Progenitor cell of endocrine pancreas (in vitro differentiated cells): ENCODE measurements at places on chromosomes 7 and 10.
A peak's percentile ranks its signal among the peaks of the same experiment; 100 is the strongest.

- DNase-seq = no peak
Measured at GRCh38 chr7:118029826-118030422, 154.0 kb upstream of the LSM8 start.

GRCh38 chr7:79988653-79989052 lies 146.0 kb upstream of the GNAI1 start:
- no peak for DNase-seq

DNA sequence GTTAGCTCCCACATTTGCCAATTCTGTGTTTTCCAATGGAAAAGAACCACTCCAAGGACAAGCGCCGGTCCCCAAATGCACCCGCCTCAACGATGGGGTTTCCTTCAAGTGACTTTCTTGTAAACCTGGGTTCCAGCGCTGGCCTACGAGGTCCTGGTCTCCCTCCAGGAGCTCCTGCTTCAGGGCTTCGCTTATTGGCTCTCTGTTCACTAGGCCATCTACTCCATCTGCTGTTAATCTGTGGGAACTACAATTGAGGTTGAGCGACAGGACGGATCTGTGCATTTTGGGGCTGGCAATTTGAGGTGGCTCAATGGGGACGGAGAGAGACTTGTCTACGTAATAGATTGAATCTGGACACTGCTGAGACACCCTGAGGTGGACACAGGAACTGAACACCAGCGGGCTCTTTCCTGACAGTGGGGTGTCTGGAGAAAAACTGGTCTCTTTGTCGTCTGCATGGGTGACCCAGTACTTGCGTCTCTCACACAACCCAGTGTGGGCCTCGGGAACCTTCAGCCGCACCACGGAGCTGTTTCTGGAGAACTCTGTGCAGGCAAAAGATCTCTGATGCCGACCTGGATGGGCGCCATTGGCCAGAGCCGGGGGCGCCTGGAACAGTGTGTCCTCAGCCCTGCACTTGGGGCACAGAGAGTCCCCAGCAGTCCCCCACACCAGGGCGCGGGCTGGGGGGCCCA lies 115.9 kb upstream of the ADAM12 start:
- DNase-seq = peak; percentile 32

GRCh38 chr10:50604049-50604640 lies 19.6 kb downstream of the SGMS1 start:
- DNase-seq = no peak

- DNase-seq = no peak
Measured at GRCh38 chr10:78643513-78643912, 425.3 kb upstream of the ZMIZ1 start.

GRCh38 chr10:15842556-15843169 lies 17.6 kb downstream of the MINDY3 start:
- no peak for DNase-seq

DNA sequence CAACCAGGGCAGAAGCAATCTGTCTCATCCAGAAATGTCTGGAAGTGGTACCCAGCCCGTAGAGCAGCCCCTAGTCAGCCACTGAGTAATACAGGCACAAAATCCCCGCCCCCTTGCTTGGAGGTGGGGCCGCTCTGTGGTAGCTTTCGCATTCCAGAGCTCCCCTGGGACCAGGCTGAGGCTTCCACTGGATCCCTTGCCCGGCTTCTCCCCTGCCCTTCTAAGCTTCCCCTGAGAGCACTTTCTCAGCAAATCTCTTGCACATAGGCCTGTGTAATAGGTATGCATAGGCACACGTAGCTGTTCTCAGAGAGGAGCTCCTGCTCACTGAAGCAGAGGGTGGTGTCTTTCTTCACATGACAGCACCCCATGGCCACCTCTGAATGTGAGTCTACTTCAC lies 144.2 kb downstream of the BMS1 start:
- DNase-seq = no peak

DNA sequence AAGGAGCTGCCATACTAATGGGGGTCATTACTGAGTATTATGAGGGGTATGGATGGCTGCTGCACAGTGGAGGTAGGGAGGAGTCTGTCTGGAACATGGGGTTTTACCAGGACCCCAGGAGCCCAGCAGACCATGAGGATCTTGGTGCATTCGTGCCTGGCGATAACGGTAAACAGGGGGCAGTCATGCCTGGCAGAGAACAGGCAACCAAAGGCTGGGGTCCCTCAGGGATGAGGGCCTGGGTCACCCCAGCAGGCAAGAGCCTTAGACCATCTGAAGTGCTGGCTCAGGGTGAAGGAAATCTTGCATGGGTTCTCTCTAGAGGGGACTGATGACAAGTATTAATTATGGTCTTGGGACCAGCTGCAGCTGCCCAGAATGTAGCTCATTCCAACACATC lies 46.1 kb downstream of the MYL10 start:
- DNase-seq = no peak

GRCh38 chr7:131007439-131008330 lies 273.7 kb upstream of the KLF14 start:
- DNase-seq = no peak

DNA sequence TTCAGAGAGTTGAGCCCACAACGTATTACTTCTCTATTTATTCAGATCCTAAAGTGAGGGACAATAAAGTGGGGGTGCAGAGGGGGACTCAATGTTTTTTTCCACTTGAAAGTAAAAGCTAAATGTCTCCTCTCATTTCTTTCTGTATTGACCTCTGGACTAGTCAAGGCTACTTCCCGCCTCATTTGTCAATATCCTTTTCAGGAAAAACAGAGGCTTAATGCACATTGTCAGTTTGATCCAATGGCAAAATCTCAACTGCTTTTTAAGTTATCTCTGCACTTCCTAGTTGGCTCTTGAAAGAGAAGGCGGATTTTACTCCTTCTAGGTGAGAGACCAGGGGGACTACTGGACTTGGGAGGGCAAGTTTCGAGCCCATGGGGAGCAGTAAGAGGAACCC lies 56.4 kb downstream of the HIPK2 start:
- no peak for DNase-seq

DNA sequence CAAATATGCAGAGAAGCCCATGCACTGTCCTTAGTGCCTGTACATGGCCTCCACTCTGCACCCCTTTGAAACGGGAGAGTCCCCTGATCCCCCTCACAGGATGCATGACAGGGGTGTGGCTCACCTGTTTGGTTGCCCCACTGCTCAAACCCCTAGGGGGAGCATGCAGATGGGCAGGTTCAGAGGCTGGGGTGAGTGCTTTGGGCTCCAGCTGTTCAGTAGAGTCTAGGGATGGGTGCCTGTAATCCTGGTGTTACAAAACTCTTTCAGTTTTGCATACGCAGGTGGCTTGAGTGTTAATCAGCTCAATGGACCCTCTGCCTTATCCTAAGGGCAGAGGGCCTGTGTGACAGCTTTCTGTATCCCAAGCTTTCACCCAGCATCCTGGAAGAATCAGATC lies 7.8 kb upstream of the SFTPA1 start:
- no peak for DNase-seq

- no peak for DNase-seq
Measured at GRCh38 chr7:81062755-81063154, 143.9 kb upstream of the SEMA3C start.

DNA sequence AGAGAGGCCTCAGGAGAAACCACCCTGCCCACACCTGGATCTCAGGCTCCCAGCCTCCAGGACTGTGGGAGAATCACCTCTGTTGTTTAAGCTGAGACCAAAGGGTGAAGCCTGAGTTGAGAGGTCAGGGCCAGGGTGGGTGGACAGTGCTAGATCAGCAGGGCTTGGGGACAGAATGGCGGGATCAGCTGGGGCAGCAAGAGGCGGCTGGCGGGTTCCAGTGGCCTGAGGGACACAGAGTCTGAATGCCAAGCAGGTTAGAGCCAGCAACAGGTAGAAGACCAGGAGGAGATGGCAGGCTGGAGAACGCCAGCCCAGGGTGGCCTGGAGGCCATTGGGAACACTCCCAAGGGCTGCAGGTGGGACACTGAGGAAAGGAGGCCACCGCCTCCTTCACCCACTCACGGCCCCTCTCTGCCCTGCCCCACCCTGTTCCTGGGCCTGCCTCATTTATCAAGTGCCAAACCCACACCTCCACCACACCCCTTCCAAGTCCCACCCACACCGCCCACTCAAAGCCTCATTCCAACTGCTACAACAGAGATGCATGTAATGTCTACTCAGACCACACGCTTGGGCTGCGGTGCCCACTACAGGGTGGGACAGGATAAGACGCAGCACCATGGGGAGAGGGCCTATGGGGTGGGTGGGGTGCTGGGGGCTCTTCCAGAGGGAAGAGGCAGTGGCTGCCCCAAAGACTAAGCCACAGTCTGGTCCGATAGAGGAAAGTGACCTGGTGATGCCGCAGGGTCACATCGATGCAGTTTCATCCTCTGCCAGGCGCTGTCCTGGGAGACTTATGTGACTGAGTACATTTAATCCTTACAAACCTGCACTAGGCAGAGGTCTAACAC lies 173.9 kb downstream of the TNS3 start:
- no peak for DNase-seq

- no peak for DNase-seq
Measured at GRCh38 chr7:111955616-111956015, 250.6 kb downstream of the DOCK4 start.

DNA sequence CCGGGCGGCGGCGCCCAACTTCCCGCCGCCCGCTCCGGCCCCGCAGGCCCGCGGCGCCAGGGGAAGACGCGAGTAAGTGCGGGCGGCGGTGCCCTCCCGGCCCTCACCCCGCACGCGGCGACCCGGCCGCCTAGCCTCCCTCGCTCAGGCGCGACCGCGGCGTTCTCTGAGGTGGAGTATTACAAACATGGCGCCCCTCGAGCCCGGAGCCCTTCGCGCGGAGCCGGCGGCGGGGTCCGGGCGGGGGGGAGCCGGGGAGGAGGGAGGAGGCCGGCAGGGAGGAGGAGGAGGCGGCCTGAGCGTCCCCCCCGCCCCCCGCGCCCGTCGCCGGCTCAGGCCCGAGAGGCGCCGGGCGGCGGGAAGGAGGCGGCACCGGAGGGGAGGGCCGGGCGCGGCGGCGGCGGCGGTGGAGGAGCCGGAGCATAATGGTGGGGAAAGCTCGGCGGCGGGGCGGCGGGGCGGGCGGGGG lies at the start of gene ZMYND11:
TSS of gene ZMYND11 (plus strand) at position 324 of the 469 bp plus-strand sequence. CDS start 44,558 bp downstream, outside the sequence.
- peak; percentile 53 for DNase-seq

GRCh38 chr7:37205451-37205850 lies 243.2 kb downstream of the ELMO1 start:
- no peak for DNase-seq

DNA sequence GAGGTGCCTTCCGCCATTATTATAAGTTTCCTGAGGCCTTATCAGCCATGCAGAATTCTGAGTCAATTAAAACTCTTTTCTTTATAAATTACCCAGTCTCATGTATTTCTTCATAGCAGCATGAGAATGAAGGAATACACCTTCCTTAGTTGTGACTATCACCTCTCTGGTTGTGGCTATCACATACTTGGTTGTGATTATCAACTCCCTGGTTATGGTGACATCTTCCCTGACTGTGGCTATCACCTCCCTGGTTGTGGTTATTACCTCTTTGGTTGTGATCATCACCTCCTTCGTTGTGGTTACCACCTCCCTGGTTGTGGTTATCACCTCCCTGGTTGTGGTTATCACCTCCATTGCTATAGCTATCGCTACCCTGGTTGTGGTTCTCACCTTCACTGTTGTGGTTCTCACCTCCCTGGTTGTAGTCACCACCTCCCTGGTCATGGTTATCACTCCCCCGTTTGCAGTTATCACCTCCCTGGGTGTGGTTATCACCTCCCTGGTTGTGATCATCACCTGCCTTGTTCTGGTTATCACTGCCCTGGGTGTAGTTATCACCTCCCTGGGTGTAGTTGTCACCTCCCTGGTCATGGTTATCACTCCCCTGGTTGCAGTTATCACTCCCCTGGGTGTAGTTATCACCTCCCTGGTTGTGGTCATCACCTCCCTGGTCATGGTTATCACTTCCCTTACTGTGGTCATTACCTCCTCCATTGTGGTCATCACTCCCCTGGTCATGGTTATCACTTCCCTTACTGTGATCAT lies 105.9 kb downstream of the GPR26 start:
- no peak for DNase-seq

DNA sequence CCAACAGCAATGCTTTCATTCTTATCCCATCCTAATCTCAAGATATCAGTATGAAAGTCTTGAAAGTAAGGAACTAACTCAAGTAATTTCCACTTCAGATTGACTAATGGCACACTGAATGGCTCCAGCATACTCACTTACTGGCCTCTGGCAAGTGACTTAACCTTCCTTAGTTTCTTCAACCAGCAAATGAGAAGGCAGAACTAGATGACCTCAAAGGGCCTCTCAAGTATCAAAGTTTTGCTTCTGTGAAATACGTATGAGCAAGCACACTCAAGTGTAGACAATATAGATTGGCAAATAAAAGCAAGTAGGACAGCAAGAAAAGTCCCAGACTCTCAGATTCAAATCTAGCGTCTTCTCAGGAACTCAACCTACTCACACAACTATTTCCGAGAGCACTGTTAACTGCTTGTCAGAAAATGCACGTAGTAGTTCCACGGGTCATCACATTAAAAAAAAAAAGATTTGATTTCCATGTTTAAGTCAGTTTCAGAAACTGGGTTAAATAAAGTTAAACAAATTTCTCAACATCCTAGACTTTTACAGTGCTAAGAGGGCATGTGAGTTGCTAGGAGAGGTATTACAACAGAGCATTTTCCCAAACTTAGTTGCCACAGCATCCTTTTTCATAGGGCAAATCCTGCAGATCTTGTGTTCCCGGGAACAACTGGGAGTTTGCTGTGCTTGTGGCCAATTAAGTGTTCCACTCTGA lies 276.9 kb upstream of the KLF14 start:
- DNase-seq = no peak

- DNase-seq = no peak
Measured at GRCh38 chr7:4033996-4034395, 648.1 kb upstream of the FOXK1 start.

GRCh38 chr10:99920486-99920885 lies 89.3 kb downstream of the DNMBP start:
- no peak for DNase-seq

- no peak for DNase-seq
Measured at GRCh38 chr10:85611093-85611740, 755.4 kb downstream of the GRID1 start.

DNA sequence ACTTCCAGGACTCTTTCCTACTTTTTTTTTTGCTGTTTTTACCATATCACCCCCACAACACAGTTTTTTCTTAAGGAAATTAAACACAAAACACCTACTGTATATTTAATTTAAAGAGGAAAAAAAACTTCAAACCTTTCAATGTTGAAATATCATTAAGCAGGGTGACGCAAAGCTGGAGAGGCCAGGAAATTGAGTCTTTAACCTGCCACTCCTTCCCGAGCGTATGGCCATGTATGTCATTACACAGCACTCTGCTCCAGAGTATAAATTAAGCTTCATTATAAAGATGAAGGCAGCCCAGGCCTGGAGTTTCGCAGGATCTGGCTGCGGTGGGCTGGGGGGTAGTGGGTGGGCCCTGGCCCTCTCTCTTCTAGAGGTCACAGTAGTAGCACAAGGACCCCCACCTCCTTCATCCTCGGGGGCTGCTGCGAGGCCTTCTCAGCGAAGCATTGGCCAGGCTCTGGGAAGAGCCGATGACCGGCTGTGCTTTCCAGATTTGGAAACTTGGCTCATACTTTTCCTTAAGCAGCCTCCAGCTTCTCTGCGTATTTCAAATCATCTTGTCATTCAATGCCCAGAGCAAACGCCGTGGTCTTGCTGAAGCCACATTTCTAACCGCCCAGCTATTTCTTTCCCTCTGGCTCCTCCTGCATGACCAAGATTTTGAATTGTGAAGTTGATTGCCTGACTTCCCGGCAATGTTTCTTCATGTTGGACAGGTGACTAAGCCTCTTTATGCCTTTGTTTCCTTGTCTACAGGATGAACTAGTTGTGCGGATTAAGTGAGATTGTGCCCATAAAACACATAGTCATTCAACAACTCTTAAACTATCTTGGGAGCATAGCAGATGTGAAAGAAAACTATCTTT lies 765.1 kb downstream of the SUGCT start:
- DNase-seq = no peak
